WTC11 (cell line): ENCODE measurements at places on chromosomes 2 and 18. TPM values are rescaled to one million over a fixed set of nuclear protein-coding genes. Genes with fewer than 3 reads are reported as not detected.

The SCG2 gene
- 0.07 to 0.23 TPM (median 0.11 TPM) in 3 replicates for total RNA-seq

The PDE1A gene
- 0.25 TPM in 1 of 3 replicates, not detected in the others for total RNA-seq

The DSG3 gene
- 0.04 TPM in 1 of 3 replicates, not detected in the others for total RNA-seq

The KIF1A gene
- 218 to 279 TPM (median 222 TPM) in 3 replicates for total RNA-seq

The DPP4 gene
- 2.7 to 3.6 TPM (median 2.7 TPM) in 3 replicates for total RNA-seq

DNA sequence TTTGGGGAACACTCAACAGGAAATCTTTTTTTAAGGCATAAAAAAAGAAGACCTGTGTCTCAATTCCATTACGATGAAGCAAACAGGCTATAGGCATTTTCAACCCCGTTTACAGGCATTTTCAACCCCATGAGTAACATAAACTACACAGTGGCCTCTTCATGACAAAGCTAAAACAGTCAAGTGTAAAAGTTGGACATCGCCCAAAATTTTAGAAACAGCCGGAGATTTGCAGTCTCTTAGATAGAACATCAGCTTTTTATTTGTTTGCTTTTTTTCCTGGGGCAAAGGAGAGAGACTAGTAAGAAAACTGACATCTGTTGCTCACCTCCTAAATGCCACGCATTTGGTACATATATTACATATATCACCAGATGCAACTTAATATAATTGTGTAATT, 173.7 kb downstream of the CMPK2 start:
- no peak for DNase-seq

GRCh38 chr2:178530625-178531142, 50.4 kb downstream of the PLEKHA3 start:
- no peak for DNase-seq

DNA sequence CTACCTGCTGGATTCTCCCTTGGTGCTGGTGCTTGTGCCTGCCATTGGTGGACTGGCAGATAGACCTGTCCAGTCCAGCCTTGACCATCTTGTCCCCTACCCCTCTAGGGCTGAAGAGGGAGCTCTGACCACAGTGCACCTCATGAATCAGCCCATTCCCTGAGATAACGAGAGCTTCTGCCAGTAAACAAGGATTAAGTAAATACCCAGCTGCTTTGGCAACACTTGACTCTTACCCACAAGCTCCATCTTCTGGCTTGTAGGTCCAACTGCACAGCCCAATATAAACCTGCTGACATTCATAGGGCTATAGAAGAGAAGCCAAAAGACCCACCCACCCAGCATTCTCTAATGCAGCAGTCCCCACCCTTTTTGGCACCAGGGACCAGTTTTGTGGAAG, 186.4 kb downstream of the PIK3C3 start:
- no peak for DNase-seq

DNA sequence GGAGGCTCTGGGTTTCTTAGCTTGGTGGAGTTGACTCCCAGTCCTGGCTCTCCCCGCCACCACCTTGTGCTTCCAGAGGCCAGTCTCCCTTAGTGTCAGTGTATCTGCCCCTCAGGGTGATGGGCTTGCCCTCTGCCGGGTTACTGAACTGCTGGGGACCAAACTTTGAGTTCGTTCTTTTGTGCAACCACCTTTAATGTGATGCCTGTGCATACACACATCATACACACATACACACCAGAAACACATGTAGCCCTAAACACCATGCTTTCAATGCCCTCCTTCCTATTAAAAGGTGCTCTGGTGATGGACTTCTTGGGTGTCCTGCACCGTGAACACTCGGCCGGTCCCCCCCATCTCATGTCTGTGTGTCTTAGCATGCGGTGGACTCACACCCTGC, 315.1 kb upstream of the EPAS1 start:
- no peak for DNase-seq

DNA sequence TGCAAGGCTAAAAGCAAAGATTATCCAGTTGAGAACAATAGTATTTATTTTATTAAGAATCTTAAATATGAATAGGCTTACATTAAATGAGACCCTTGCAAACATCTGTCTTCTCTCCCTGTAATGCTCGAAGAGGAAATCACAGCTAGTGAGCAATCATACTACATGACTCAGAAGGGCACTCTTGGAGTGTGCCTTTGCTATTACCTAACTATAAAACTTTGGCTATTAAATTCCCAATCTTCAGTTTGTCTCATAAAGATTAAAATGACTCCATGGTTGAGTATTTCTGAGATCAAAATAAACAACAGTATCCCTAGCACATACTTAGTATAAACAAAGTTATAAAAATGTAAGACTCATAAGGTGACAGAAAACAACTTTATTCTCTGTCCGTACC, 296.9 kb downstream of the KCNJ3 start:
- no peak for DNase-seq

DNA sequence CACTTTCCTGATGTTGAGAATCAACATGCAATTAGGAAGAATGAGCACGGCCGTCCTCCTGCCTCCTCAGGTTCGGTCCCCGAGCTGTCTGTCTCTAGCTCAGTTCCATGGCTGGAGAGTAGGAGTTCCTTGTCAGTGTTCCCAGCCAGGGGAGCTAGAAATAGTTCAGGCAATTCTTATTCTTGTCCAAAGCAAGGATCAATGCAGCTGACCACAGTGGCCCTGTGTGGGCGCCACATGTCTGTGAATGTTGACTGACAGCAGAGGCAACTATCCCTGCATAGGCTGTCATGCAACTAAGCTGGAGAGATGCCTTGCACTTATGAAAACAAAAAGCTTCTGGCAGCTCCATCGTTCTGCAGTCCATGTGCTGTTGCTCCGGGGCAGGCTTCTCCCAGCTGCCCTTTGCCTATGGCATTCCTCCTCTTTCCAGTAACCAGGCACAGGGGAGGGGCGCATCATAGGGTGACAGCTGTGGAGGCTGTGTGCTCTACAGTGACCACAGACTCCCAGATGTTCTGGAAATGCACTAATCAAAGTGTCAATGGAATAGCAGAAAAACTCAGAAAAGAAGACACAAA, 58.7 kb downstream of the PDCL3 start:
- DNase-seq, result no peak

DNA sequence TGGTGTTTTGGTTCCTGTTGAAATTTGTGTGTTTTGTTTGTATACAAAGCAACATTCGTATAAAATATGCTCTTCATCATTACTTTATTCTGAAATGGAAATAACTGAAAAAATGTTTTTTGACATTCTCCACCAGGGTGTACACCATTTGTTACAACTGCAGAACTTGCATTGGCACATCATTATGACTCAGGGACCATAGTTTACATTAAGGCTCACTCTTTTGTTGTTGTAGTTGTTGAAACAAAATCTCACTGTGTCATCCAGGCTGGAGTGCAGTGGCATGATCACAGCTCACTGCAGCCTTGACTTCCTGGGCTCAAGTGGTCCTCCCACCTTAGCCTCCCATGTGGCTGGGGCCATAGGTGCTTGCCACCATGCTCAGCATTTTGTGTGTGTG, 676.6 kb downstream of the TDRD15 start:
- DNase-seq, result no peak

DNA sequence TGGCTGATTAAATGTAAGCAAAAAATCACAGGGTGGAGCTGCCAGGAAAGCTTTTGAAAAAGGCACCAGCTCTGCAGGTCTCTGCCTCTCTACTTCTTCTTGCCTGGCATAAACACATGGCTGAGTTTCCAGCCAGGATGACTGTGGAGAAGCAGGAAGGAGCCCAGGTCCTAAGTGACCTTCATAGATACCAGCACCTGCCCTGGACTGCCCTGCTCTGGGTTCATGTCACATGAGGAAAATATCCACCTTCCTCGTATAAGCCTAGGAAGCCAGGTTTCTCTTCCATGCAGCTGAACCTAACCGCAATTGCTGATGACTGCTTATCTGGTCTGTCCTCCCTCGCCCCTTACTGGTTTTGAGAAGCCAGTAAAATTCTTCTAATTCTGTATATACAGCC, 47.8 kb upstream of the CREB1 start:
- DNase-seq, result no peak

DNA sequence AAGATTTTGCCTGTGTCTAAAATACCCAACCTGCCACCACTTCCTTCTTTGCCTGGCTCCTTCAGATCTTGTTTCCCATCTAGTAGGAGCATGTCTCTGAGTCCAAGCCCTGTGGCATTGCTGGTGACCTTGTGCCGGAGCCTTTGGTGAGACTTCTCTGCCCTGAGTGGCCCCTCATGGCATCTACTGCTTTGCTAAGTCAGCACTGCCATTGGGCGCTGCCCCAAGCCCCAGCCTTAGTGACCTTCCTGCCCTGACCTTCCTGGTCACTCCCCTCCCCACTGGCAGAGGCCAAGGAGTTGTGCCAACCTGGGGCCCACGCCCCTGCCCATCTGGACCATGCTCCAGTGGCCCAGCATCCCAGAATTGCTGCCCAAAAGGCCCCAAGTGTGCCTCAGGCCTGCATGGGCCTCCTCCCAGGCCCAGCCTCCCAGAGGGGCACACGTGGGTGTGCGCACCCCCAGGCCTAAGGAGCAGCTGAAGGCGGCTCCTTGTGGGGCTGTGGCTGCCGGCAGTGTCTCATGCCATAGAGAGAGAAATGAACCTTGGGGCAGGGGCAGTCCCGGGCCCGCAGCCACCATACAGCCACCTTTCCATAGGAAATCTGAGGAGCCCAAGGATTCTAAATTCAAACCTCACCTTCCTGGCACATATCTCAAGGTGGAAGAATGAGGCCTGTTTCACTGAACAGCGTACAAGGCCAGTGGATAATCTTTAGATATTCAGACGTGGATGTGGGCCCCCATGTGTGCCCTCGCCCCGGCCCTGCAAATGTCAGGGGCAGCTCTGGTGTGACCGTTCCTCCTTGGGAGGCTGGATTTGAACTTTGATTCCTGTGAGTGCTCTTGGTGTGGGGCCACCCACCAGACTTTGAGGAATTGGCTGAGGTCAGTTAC, 100.2 kb upstream of the SLC66A3 start:
- DNase-seq, result no peak

DNA sequence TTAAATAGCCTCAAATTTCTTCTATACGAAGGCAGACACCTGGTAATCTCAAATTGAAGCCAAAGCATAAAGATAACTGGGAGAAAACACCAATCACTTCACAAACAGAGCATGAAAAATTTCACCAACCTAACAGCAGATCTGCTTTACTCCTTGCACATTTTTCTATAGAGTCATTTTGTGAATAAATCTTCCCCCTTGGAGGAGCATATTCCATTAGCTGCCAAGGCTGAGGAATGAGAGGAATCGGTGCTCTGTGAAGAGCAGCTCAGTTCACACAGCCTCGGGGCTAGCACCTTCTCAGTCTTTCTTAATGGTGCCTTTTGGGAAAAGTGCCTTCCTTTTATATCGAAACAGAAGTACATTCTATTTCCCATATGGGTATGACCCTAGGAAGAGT, 1313.7 kb upstream of the NRXN1 start:
- no peak for DNase-seq

DNA sequence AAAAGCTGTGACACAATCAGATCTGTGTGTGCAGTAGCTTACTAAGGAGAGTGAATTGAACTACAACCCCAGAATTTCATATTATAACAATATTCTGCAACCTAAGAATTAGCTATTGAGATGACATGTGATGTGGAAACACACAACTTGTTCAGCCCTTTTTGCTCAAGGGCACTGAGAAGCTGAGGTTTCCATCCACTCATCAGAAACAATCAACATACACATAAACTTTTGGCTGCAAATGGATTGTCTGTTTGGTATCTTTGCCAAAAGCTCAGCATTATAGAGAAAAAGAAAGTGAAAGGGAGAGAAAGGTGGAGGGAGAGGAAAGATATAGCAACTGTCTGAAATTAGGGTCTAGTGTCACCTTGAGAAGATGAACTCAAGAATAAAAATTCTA, 117.2 kb upstream of the KLF7 start:
- DNase-seq, result no peak

- DNase-seq, result no peak
Observed at GRCh38 chr2:122565364-122565763, 809.9 kb downstream of the TSN start.

GRCh38 chr18:62809900-62810299, 94.6 kb downstream of the PHLPP1 start:
- DNase-seq, result no peak

DNA sequence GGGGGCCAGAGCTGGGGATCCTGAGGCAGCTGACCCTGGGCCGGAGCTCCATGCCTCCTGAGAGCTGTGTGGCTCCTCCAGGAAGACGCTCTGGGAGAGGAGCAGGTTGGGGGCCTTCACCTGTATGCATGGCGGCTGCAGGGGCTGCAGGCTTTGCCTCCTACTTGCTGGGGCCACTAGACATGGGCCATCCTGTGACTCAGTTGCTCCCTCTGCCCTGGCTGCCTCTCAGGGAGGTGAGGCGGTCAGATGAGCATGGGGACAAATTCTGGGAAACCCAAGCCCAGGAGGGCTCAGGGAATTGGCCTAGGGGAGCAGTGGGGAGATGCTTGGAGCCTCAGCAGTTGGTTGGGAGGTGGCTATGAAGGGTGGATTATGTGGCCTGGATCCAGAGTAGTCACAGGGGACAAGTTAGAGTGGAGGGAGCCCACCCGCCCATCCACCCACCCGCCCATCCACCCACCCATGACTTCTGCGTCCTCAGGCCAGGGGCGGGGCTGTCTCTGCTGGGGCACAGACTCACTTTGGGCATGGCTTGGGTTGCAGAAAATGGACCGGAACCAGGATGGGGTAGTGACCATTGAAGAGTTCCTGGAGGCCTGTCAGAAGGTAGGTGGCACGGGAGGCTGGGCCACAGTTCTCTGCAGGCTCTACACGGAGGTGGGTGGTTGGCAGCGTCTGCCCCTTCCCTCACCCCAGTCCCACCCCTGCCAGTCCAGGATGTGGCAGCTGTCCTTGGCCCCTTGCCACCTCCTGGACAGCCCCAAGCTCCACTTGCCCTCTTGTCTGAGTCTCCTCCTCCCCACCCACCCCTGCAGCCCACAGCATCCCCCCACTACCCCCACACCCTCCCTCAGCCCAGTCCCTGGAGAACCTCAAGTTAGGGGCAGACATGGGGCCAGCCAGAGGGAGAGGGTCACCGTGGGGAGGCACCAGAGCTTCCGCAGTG, 19.5 kb upstream of the FAHD2A start:
- no peak for DNase-seq
